ENCODE measurements at places on chromosomes 16 and 17.

- no peak for DNase-seq
Measured at GRCh38 chr17:63035695-63036094, 69.7 kb downstream of the TANC2 start.

DNA sequence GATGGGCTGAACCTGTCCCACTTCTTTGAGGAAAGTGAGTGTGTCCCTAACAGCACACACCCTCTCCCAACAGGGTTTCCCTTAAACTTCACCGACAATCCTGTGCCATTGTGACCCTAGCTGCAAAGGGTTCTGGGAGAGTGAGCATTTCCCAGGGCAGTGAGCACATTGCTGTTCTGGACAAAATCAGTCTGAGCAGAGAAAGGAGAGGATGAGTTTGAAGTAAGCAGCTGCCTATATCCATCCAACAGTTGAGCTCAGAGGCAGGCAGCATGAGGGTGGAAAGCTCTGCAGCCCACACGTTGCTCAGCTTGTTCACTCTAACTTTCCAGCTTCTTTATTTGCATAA, 296.5 kb upstream of the MAF start:
- DNase-seq: no peak

DNA sequence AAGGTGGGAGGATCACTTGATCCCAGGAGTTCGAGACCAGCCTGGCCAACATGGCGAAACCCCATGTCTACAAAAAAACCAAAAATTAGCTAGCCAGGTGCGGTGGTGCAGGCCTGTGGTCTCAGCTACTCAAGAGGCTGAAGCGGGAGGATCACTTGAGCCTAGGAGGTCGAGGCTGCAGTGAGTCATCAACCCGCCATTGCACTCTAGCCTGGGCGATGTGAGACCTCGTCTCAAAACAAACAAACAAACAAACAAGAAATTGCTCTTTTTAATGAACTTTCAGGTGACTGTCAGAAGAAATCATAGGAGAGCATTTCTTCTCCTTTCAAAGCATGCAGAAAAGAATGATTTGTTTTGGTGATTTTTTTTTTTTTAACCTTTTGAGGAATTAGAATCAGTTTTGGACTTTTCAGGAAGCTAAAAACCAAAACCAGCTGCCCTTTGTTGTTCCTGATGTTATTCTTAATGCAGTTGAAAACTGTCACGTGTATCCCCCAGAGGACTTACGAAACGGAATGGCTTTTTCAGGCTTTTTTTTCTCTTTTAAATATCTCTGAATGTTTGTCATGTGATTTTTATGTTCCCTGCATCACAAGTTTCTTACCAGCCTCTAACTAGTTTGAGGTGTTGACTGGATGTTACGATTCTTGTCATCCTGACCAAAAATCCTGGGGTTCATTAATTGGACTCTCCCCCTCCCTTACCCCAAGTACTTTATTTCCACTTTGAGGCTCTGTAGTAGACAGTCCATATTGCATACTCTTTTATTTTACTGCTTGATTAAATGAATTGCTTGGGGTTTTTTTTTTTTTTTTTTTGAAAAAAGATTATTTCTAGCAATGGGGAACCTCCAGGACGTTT, 34.1 kb downstream of the SNX29 start:
- DNase-seq: no peak

GRCh38 chr16:2295056-2295798, 27.3 kb upstream of the RNPS1 start:
- DNase-seq: no peak

DNA sequence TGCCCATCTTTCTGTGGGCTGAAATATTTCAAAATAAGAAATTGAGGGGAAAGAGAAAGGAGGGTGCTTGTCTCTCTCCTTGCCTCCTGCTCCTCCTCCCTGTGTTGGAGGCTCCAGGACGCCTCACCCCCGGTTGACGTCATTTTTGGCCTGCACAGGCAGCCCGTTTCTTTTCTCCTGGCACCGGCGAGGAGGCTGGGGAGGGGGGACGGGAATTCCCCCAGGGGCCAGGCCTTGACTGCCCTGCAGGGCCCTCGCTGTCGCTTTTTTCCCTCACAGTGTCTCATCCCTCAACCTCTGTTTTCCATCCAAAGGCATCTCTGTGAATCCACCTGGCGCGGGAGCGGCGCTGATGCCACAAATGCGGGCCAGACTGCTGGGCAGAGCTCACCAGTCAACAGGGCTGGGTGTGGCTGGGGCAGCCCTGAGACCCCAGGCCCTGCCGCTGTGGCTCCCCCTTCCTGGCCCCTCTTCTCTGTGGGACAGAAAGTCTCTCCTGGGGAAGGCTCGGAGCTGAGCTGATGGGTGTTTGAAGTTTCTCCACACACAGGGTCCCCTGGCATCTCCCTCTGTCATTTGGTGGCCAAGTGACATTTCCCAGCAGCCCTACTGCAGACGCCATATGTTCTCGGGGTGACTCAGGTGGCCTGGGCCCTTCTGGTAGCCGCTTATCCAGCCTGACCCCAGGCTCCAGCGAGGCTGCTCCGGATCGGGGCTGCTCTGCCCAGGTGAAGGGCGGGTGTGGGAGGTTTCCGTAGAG, 16.0 kb downstream of the CENPX start:
- DNase-seq: no peak

DNA sequence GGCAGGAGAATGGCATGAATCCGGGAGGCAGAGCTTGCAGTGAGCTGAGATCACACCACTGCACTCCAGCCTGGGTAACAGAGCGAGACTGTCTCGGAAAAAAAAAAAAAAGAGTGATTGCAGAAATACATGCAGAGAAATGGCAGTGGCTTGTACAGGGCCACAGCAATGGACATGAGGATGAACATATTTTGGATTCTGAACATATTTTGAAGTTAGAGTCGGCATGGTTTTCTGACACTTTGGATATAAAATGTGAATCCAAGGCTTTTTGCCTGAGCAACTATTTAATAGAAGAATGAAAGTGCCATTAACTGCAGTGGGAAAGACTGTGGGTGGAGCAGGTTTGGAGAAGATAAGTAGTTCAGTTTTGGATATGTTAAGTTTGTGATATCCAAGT, 35.8 kb downstream of the CPD start:
- DNase-seq: no peak

- DNase-seq: no peak
Measured at GRCh38 chr17:19001907-19002590, 2.5 kb downstream of the FAM83G start.

DNA sequence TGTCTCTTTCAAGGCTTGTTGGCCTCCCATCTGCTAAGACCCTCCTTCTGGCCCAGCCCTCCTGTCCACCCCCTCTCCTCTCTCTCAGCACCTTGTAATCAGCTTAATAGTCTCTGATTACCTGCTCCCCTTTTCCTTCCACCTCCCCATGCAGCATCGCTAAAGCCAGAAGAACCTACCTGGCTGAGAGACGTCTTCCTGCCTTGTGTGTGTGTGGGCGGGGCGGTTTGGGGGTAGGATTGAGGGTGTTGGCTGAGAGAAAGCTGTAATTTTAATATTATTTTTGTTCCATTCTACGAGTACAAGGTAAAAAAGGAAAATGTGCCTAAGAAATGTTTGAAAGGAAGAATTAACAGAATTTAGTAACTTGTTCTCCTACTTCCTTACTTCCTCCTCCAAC, 3.4 kb downstream of the DNAH9 start:
- no peak for DNase-seq

GRCh38 chr17:76506408-76507345, 5.5 kb upstream of the RHBDF2 start:
- DNase-seq: peak; percentile 96

DNA sequence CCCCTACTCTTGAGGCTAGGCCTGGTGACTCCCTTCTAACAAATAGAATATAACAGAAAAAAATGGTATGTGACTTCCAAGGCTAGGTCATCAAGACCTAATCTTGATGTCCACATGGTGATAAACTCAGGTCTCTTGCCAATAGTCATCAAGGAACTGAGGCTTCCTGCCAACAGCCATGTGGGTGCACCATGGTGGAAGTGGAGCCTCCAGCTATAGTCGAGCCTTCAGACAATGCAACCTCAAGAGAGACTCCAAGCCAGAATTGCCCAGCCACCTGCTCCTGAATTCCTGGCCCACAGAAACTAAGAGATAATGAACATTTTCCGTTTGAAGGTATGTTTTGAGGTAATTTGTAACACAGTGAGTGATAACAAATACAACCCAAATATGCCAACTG, 55.9 kb upstream of the SREBF1 start:
- DNase-seq: no peak

- no peak for DNase-seq
Measured at GRCh38 chr17:19748807-19749193, 702 bp upstream of the ALDH3A1 start.

DNA sequence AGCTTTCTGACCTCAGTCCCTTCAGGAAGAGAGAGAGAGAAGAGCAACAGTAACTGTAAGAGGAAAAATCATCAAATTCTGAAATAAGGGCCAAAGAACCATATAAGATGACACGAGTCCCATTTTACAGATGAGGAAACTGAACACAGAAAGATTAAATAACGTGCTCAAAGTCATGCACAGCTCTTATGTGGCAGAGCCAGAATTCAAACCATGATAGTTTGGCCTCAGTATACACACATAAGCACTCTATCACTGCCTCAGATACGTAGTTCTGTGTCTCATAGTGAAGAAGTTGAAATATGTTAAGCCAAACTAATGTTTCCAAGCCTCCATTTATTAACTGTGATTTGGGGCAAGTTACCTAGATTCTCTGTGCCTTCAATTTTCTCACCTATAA, 1.9 kb upstream of the ZNF19 start:
- no peak for DNase-seq

DNA sequence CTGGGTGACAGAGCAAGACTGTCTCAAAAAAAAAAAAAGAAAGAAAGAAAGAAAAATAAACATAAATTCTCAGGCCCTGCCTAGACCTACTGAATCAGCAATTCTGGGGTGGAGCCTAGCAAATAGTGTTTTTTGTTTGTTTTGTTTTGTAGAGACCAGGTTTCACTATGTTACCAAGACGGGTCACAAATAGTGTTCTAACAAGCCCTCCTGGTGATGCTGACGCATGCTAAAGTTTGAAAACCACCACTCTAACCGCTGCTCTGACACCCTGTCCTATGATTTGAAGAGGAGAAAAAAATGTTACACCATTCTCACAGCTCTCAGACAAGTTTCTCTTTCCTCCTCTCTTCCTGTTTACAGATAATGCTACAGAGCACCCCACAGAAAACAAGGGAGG, 1.5 kb downstream of the MRPL10 start:
- no peak for DNase-seq

DNA sequence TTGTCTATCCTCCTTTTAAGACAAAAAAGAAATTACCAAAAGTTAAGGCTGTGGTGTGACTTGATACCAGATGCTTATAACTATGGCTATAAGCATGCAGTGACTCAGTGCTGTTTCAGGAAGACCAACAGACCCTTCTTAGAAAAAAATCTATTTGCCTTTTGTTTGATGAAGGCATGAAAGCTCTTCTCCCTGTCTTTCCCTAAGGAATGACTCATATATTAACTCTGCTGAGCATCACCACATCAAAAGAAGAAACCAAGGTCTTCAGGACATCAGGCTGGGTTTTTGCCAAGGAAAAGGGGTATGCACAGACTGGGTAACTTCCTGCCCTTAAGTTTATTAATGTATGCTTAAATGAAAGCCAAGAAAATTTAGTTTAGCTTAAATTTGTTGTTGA, 47.1 kb downstream of the VMP1 start:
- DNase-seq: no peak

- peak; percentile 52 for DNase-seq
Measured at GRCh38 chr16:86874141-86874540, 295.8 kb downstream of the FOXL1 start.

DNA sequence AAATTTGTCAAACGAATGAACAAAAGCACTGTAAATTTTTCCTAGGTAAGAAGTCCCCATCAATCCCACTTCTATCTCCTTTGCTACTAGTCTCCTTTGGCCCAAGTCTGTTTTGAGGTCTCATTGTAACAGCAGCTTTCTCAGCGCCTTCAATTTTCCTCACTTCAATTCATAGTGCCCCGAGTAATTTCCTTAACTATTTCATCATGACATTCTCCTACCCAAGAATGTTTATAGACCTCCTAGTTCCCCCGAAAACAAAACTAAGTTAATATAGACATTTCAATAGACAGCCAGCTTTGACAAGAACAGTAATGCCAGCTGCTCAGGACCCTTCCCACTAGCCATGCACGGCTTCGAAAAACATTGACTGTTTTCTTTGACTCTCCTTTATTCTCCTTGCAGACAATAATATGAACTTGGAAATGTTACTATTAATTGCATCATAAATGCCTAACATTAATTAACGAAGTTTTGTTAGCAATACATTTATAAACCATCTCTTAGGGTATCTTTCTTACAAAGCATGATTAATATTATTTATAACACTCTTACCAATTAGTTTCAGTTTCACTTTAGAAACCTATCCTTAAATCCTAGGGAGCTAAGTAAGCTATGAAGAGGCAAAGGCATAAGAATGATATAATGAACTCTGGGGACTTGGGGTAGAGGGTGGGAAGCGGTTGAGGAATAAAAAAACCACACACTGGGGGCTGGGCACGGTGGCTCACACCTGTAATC, 22.8 kb downstream of the GLG1 start:
- DNase-seq: no peak

DNA sequence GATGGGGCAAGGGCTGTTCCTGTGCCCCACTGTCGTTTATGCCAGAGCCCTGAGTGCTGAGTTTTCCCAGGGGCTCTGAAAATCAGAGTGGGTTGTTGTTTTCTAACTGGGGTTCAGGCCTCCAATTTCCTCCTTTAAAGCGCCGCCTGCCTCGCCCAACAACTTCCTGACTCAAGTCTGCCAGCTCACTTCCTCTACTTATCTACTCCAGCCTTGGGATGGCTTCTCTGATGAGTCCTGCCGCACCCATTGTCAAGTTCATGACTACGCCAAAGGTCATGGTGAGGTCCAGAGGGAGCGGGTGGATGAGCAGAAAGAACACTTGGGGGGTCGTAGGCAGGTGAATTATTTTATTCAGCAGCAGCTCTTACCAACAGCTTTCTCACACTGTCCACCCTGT, 104.7 kb downstream of the UTP18 start:
- no peak for DNase-seq

- no peak for DNase-seq
Measured at GRCh38 chr16:77234611-77235010, 35.4 kb downstream of the SYCE1L start.

GRCh38 chr17:34725008-34725407, 145.6 kb downstream of the TMEM132E start:
- DNase-seq: no peak

GRCh38 chr16:84239141-84239769, 557 bp downstream of the KCNG4 start:
- DNase-seq: no peak

GRCh38 chr17:15650741-15651582, 31.5 kb upstream of the FBXW10B start:
- DNase-seq: no peak

GRCh38 chr17:245611-246010, 64.2 kb upstream of the DOC2B start:
- DNase-seq: no peak
